HFF-Myc (cell line): ENCODE measurements at places on chromosomes 4 and X.

- DNase-seq = no peak
Measured at GRCh38 chr4:123480706-123481418, 84.3 kb downstream of the SPRY1 start.

DNA sequence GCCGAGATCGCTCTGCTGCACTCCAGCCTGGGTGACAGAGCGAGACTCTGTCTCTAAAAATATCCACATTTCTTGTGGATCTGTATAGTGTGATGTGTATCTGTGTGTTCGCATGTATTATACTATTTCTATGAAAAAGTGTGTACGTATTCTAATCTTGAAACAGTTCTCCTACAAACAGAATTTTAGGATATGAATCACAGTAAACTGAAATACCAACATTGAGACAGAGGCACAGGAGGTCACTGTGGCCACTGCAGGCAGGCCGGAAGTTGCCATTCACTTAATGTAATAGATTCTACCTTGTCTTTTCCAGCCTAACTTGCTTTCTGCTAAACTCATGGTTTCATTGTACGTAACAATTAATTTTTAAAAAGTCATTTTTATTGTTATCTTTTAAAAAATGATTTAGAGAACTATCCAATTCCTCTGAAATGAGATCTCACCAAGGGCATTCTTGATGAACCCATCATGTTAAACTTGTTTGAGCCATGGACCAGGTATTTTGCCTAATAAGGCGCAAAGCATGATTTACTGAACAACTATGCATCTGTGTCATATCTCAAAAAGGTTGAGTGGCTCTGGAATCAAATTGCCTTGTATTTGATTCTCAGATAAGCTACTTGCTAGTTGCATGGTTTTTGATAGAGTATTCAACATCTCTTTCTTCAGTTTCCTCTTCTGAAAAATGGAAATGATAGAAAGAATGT, 154.9 kb upstream of the GYPA start:
- no peak for DNase-seq

GRCh38 chrX:9909254-9909653, 57.9 kb upstream of the CLDN34 start:
- no peak for DNase-seq

GRCh38 chr4:102761296-102761701, 531 bp upstream of the MANBA start:
- no peak for DNase-seq

DNA sequence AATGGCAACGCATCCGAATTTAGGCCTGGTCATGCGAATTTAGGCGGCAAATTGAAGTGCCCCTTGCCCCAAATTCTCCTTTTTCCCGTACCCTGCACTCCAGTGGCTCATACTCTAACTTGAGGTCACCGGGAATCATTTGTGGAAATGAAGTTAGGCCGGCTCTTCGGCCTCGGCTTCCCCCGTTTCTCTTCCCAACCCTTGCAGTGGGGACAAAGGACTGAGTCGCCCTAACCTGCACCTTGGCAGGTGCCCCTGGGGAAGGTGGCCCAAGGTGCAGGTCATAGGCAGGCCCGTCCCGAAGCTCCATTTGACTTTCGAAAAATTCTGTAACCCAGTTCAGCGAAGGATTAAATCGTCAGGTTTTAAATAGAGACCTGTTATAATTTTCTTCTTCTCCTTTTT, 811 bp downstream of the SRD5A3 start:
- no peak for DNase-seq
